Calu3 (cell line): ENCODE measurements at places on chromosomes 6 and 20. TPM values are rescaled to one million over a fixed set of nuclear protein-coding genes. Genes with fewer than 3 reads are reported as not detected.
A peak's percentile ranks its signal among the peaks of the same experiment; 100 is the strongest.

DNA sequence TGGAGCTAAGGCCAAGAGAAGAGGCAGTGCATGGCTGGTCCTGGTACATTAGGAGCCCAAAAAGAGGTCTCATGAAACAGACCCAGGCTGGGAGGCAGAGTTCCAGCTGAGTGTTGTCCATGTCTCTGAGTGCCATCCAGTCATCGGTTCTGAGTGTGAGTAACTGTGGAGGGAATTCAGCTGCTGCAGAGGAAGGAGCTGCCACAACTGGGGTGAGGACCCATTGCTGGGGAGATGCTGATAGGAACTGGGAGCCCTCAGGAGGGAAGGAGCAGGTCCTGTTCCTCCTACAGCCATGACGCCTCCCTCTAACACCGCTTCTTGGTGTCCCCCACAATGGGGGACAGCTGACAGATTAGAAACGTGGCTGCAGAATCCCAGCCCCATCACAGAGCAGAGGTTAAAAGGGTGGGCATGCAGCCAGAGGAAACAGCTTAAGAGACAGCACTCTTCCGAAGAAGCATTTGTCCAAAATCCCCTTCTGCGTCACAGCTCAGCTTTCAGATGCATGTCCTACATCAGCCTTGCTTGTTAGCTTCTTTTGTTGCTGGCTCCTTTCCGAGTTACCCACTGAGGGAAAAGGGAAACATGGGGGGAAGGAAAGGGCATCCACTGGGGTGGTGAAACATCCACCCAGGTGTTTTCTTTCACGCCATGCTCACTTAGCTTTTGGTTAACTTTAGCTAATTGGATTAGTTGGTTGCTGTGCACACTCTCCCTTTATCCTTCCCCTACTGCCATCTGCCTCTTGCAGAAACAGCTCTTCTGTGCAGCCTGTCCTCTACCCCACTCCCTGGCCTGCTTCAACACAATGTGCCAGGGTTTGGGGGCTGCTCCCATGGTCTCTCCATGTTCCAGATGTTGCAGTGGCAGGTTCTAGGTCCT is 239.2 kb downstream of the SYNDIG1 start:
- no peak for DNase-seq

DNA sequence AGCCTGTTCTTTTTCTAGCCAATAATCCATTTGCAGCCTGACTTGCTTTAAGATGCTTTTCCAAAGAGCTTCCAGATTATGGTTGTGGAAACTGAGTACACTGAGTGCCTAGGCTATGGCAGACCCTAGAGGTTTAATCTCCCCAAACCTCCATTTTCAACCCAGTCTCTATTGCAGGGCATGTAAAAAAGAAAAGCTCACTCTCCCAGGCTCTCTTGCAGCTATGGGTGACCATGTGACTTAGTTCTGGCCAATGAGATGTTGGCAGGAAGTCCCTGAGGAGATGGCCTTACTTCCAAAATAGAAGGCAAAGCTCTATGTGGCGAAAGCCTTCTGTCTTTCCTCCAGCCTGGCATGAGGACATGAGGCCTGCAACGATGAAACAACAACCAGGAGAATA is 3.8 kb downstream of the PDRG1 start:
- DNase-seq: no peak

DNA sequence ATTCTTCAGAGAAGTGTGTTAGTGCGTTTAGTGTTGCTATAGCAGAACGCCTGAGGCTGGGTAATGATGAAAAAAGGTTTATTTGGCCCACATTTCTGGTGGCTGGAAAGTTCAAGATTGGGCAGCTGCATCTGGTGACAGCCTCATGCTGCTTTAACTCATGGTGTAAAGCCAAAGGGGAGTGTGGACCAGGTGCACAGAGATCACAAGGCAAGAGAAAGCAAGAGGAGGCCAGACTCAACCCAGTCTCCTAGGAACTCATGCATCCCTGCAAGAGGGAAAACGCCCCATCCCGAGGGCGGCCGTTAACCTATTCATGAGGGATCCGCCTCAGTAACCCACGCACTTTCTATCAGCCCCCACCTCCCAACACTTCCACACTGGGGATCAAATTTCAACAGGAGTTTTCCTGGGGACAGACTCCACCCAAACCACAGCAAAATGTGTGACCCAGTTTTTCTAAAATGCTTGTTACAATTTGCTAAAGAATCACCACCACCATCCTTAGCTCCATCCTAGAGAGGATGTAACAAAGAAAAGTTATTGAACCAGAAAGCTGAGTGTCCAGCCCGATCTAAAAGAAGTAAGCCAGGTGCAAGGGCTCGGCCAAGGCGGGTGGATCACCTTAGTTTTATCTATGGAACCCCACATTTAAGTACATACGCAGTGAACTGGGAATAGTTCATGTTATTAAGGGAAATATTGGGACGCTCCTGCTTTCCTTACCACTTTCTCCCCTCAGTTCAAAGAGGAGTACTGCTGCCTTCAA is 164.8 kb downstream of the QKI start:
- DNase-seq: no peak

Gene KCNK16
- not detected in 2 replicates for total RNA-seq

GRCh38 chr20:24998631-24999445 is 6.3 kb upstream of the APMAP start:
- DNase-seq: no peak

DNA sequence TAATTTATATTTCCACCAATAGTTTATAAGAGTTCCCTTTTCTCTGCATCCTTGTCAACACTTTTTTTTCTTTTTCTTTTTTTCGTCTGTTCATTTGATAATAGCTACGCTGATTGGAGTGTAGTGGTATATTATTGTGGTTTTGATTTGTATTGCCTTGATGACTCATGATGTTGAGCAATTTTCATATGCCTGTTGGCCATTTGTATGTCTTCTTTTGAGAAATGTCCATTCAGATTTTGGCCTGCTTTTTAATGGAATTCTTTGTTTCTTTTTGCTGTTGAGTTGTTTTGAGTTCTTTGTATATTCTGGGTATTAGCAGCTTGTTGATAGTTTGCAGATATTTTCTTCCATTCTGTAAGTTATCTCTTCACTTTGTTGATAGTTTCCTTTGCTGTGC is 773.4 kb downstream of the KIF16B start:
- DNase-seq: no peak

Gene FUT9
- 1.9 and 2.0 TPM in 2 replicates for total RNA-seq

- no peak for DNase-seq
These were observed 27.6 kb downstream of the GRM1 start for GRCh38 chr6:146056506-146056905.

GRCh38 chr6:145116591-145117178 is 618.6 kb downstream of the EPM2A start:
- no peak for DNase-seq

GRCh38 chr6:107657373-107657754 is 166.7 kb downstream of the SCML4 start:
- DNase-seq: no peak

Gene EPPIN
- not detected in 2 replicates for total RNA-seq

GRCh38 chr20:53763707-53764414 is 170.2 kb upstream of the ZNF217 start:
- DNase-seq: peak; percentile 54

GRCh38 chr6:132814716-132815570 is 574 bp downstream of the RPS12 start:
- DNase-seq: no peak

DNA sequence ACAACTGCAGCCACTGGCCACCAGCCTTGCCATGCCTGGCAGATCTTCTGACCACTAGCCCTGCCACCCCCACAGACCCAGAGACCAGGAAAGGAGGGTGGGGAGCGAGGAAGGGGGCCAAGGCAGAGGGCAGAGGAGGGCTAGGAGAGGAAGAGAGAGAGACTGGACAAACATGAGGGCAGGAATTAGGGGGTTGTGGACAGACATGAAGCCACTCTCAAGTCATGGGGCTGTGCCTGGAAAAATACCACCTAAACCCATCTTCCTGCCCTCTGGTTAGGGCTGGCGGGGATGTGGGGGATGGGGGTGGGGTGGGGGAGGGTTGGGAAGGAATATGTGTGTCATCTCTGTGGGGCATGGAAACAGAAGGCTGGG is 1.4 kb upstream of the SLC29A1 start:
- no peak for DNase-seq

GRCh38 chr20:46923550-46923949 is 28.9 kb downstream of the EYA2 start:
- DNase-seq: no peak

GRCh38 chr20:40232273-40232672 is 456.8 kb downstream of the MAFB start:
- no peak for DNase-seq

Gene WFDC12
- not detected in 2 replicates for total RNA-seq

DNA sequence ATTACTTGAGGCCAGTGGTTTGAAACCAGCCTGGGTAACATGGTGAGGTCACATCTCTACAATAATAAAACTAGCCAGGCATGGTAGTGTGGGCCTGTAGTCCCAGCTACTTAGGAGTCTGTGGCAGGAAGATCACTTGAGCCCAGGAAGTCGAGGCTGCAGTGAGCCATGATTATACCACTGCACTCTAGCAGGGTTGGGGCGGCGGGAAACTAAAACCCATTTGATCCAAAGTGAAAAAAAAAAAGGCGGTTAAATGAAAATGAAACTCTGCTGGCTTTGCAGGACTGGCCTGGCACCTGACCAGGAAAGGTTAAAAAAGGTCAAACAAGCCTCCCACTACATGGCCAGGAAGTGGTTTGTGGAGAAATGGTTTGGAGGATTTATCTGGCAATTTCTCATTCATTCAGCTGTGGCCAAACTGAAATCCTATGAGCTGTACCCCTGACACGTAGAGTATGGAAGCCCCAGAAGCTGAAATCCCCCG is 36.6 kb downstream of the MTRES1 start:
- DNase-seq: peak; percentile 61

Gene CLDN20
- total RNA-seq: not detected in 2 replicates

GRCh38 chr20:58710481-58711265 is 18.1 kb downstream of the NPEPL1 start:
- DNase-seq: no peak

DNA sequence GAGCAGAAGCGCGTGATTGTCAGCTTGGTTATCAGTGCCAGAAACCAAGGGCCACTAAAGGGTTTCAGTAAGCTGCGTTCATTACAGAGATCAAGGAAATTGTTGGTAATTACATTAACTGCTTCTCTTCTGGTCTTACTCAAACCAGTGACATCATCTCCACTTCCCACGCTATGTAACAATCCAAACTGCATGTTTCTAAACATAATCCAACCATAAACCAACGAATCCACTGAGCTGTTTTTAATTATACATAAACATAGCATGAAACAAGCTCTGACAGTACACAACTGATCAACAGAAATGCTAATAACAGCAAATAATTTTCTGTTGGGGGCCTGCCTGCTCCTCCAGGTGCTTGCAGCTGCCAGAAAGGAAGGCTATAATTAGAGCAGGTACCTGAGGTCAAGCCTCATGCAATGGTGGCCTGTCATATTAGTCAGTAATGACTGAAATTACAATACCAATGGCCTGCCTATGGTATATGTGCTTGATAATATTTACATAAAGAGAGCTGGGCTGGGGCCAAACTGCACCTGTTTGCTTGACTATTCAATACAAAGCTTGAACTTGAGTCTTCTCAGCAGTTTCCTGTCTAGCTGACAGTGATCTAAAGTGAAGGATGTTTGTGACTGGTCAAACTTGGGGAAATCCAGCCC is 40.1 kb downstream of the ILRUN start:
- peak; percentile 39 for DNase-seq

DNA sequence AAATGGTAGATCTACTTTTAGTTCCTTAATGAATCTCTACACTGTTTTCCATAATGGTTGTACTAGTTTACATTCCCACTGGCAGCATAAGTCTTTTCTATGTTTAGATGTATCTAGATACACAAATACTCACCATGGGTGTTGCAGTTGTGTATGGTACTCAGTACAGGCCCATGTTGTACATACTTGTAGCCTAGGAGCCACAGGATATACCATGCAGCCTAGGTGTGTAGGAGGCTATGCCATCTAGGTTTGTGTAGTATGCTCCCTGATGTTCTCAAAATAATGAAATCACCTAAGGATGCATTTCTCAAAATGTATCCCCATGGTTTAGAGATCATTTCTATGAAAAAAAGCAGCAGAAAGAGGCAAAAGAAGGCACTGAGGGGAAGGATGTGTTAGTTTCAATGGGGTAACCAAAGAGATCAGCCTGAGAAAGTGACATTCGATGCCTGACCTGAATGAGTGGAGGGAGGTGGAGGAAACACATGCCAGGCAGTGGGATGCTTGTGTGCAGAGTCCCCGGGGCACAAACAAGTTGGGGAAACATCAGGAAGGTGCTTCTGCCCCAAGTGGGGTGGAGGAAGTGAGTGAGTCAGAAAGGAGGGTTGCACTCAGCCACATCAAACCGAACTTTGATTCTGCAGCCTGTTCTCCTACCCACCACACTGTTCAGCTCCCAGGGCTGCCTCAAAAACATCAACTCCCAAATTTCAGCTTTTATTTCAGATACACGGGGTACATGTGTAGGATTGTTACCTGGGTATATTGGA is 191.2 kb downstream of the ZNF217 start:
- DNase-seq: no peak

- no peak for DNase-seq
These were observed 290.2 kb upstream of the SPTLC3 start for GRCh38 chr20:12718619-12719018.

- peak; percentile 80 for DNase-seq
These were observed at the start of gene TFAP2A for GRCh38 chr6:10414756-10415616. TFAP2A (minus strand) TSS chr6:10415074; CDS start chr6:10414991, 83 bp downstream.

Gene TM9SF4
- total RNA-seq: 95.3 and 104 TPM in 2 replicates

DNA sequence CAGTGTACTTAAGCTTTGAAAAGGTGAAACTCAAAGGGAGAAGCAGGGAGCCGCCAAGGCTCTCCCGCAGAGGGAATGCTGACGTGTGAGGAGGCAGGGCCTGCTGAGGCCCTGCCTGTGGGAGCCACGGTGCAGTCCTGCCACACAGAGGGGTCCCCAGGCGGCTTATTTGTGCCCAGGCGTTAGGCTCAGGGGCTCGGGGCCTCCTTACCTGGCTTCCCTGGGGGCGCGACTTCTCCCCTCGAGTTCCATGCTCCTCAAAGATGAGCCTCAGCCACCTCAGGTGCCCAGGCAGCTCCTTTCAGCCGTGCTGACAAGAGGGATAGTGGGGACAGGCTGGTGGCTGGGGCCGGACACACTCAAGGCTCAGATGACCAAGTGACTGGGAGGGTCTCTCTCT is 2.2 kb upstream of the KIF25 start:
- no peak for DNase-seq

- DNase-seq: no peak
These were observed 117.4 kb upstream of the PROKR2 start for GRCh38 chr20:5434116-5434515.

Gene ZFP57
- 0.83 TPM in 1 of 2 replicates, not detected in the other for total RNA-seq

DNA sequence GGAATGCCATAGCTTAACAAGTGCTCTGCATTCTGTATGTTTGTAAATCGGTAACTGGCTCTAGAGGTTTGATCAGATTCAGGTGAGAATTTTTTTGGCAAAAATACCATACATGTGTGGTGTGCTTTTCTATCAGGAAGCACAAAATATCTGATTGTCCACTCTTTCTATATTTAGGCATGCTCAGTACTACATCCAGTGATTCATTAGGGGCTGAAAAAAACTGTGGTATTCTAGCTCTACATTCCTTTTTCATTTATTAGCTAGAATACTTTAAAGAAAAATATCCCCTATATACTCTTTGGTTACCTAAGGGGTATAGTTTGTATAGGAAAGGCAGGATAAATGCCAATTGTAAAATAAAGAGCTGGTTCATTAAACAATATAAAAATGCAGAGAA is 10.6 kb upstream of the ELOVL2 start:
- DNase-seq: no peak
